ENCODE measurements at places on chromosomes 3 and 15. TPM values are rescaled to one million over a fixed set of nuclear protein-coding genes. Genes with fewer than 3 reads are reported as not detected.

Gene RGMA
- total RNA-seq, result 0.18 TPM

Gene ATP13A5
- total RNA-seq, result not detected

DNA sequence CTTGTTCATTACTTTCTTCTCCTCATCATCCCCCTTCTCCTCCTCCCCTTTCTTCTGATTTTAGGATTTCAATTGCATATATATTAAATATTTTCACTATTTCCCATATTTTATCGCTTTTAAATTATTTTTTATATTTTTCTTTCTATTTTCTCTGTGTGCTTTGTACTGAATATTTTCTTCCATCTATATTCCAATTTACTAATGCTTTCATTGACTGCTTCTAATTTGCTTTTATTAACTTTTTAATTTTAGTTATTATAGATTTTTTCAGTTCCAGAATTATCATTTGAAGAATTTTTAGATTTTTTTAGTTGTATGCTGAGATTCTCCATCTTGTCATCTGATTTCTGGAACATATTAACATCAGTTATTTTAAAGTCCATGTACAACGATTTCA, 83.2 kb upstream of the ST3GAL6 start:
- DNase-seq, result no peak

DNA sequence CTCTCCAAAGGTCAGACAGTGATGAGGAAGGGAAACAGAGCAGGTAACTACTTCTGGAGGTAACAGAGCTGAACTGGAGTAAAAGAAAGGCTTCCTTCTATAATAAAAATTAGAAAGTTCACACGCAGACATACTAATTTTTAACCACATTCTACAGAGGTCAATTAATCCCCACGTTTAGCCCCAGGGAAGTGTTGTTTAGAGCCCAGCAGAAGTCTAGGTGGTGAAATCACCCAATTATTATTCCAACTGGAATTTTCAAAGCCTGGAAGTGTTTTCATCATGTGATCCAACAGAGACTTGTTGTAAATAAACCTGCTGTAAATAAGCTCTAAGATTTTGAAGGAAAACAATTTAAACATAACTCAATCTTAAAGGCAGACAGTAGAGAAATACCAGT, 6.8 kb downstream of the ALDH1A2 start:
- no peak for DNase-seq

GRCh38 chr3:21803604-21804003, 52.6 kb upstream of the ZNF385D start:
- no peak for DNase-seq

DNA sequence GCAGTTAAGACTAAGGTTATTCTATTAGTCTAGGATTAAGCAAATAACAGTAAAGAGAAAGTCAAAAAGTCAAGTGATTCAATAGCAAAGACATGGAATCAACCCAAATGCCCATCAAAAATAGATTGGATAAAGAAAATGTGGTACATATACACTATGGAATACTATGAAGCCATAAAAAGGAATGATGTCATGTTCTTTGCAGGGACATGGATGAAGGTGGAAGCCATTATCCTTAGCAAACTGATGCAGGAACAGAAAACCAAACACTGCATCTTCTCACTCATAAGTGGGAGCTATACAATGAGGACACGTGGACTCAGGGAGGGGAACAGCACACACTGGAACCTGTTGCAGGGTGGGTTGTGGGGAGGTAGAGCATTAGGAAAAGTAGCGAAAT, 29.0 kb downstream of the UNC13C start:
- DNase-seq, result no peak

- no peak for DNase-seq
Measured at GRCh38 chr15:101194546-101195125, 57.2 kb downstream of the CHSY1 start.

Gene ACTC1
- total RNA-seq, result 0.83 TPM

GRCh38 chr15:45612790-45613415, 21.9 kb upstream of the SQOR start:
- peak; percentile 77 for DNase-seq

Gene TRIM71
- not detected for total RNA-seq

- no peak for DNase-seq
Measured at GRCh38 chr15:78130466-78131294, 565 bp downstream of the CIB2 start.

Gene XIRP1
- total RNA-seq, result under 0.01 TPM

Gene LDHAL6B
- total RNA-seq, result not detected

Gene FOXL2
- total RNA-seq, result not detected

GRCh38 chr3:107013641-107014040, 363.6 kb upstream of the CCDC54 start:
- DNase-seq, result no peak

DNA sequence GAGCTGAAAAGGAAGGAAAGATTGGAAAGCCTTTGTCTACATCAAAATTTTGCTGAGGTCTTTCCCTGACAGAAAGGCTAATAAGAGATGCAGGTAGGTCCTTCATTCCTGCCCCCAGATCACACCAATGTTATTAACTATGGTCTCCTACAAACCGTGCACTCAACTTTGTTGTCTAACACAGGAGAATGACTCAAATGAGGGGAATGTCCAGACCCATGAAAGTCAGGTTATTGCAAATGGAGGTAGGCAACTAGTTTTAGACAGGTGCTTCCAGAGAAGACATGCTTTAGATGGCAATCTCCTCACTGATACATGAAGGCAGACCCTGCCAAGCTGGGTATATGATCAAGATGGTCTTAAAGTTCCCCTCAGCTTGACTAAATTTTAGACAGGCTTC, 51.0 kb downstream of the NFKBIZ start:
- no peak for DNase-seq

- no peak for DNase-seq
Measured at GRCh38 chr3:168472783-168473182, 377.1 kb upstream of the GOLIM4 start.

DNA sequence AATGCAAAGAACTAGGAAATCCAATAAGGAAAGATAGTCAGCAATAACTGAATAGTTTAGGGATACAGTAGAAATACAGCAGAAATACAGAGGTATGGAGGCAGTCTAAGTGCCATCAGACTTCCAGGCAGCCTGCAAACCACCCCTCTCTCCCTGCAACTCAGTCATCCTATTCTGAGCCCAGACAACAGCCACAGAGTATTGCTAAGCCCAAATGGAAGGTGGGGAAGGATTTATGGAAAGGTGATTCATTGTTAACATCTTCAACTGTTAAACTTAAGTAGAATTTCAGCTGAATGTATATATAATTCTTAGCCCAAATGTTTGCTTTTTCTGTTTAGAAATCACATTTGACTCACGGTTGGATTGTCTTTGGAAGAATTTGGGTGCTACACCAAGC, 300.4 kb downstream of the RBMS3 start:
- DNase-seq, result peak; percentile 72

DNA sequence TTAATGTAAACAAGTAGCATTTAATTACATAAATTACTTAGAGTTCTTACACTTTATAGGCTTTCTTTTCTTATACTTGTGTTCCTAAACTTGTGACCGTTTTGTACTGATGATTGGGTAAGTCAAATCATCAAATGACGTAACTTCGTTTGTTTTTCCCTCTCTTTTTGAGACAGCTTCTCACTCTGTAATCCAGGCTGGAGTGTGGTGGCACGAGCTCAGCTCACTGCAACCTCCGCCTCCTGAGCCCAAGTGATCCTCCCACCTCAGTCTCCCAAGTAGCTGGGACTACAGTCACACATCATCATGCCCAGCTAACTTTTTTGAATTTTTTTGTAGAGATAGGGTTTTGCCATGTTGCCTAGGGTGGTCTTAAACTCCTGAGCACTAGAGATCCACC, 226.0 kb downstream of the TCF12 start:
- no peak for DNase-seq

DNA sequence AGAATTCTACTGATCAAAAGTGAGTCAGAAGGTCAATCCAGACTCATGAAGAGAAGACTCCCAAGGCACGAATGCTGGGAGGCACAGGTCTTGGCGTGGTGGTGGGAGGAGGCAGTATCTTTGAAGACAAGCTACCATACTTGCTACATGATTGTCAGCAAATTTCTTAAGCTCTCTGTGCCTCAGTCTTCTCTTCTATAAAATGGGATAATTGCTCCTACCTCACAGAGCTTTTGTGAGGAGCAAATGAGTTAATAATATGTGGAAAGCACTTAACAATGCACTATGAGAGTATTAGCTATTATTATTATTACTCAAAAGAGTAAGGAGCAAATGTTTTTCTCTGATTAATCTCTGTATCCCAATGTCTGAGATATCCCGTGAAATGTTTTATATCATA, 36.2 kb downstream of the EHD4 start:
- DNase-seq, result no peak
